ENCODE measurements at places on chromosomes 1 and 21.

DNA sequence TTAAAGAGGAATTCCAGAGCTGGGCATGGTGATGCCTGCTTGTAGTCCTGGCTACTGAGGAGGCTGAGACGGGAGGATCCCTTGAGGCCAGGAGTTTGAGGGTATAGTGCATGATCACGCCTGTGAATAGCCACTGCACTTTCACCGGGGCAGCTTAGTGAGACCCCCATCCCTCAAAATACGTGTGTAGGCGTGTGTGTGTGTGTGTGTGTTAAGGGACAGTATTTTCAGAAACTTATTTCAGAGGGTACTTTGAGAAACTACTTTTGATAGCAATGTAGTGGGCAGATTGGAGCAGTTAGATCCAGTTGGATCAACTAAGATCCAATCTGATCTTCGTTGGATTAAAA, 62.2 kb downstream of the LRRC8D start:
- no peak for ATAC-seq

GRCh38 chr21:45332981-45333582, 45.4 kb upstream of the POFUT2 start:
- ATAC-seq: no peak

DNA sequence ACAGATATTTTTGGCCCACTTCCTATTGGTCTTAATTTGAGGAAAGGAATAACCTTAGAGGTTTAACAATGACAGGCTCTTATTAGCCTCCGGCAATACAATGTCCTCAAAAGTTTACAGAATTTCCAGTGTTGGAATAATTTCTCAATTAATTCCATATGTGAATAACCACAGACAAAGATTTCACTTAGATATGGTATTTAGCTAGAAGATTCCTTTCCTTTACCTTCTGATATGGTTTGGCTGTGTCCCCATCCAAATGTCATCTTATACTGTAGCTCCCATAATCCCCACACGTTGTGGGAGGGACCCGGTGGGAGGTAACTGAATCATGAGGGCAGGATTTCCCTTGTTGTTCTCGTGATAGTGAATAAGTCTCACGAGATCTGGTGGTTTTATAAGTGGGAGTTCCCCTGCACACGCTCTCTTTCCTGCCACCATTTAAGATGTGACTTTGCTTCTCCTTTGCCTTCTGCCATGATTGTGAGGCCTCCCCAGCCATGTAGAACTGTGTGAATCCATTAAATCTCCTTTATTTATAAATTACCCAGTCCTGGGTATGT, 54.9 kb upstream of the RGS7 start:
- ATAC-seq: no peak

- ATAC-seq: no peak
These were observed 71.6 kb upstream of the RUNX1 start for GRCh38 chr21:35120631-35121180.
